DMS53 (cell line): ENCODE measurements at places on chromosomes 1 and 21.

- no peak for DNase-seq
Measured at GRCh38 chr21:45153358-45154318, 79.3 kb downstream of the ADARB1 start.

GRCh38 chr1:145988773-145989172, 7.6 kb downstream of the TXNIP start:
- peak; percentile 29 for DNase-seq

DNA sequence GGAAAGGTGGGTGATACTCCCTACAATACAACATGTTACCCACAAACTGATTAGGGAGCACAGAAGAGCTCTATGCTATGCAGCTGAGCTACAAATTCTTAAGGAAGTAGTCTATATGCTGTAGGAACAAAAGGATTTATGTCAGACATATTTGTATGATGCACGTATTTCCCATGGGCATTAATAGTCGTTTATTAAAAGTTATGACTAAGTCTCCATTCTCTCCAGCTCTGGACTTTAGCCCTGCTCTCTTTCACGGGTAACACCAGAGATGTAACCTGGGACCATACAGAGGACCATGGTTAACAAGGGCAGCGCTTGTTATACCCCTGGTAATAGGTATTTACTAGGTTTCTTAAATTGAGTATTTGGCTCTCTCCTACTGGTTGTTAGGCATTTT, 168.2 kb upstream of the C1orf105 start:
- DNase-seq = no peak

GRCh38 chr21:30104241-30104640, 62.4 kb downstream of the CLDN17 start:
- DNase-seq = no peak

DNA sequence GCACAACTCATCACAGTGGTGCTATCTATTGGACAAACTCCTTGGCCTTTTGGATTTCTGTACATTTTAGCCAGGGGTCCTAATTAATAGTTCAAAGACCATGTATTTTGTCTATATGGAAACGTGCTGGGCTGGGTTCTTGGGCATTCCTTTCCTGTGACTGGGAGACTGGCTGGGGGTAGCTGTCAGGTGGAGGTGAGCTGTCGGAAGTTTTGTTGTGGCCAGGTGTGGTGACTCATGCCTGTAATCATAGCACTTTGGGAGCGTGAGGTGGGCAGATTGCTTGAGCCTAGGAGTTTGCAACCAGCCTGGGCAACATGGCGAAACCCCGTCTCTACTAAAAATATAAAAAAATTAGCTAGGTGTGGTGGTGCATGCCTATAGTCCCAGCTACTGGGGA, 392.4 kb downstream of the RPS6KC1 start:
- DNase-seq = peak; percentile 53

GRCh38 chr1:35454176-35454575, 103.0 kb downstream of the KIAA0319L start:
- no peak for DNase-seq

GRCh38 chr1:204093421-204093717, 20.5 kb downstream of the SOX13 start:
- peak; percentile 98 for DNase-seq

GRCh38 chr1:35718492-35719336, at the start of gene C1orf216:
TSS of gene C1orf216 (minus strand) at chr1:35718884. CDS start at chr1:35716321, 2,563 bp downstream.
- DNase-seq = peak; percentile 78

GRCh38 chr1:160504651-160505050, 18.4 kb downstream of the SLAMF6 start:
- DNase-seq = no peak

DNA sequence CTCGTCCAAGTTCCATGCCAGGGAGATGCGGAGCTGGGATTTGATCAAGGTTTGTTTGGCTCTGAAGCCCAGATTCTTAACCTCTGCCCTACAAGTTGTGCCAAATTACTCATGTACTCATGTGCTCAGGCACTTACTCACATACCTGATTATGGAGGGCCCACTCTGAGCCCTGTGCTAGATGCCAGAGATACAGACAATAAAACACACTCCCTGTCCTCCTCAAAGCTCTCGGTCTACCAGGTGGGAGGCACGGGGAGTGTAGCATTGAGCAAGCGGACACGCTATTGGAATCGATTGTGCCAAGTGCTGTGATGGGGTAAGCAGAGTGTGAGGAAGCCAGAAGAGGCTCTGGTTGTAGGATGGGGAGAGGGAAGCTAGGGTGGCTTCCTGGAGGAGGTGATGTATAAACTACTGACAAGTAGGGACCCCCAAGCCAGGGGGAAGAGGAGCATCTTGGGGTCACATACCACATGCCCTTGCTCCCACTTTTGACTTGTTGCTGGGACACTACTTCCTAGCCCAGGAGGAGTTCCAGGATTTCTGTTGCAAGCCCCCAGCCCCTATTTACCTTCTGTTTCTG, 49.8 kb upstream of the IFNLR1 start:
- DNase-seq = no peak

GRCh38 chr21:25409978-25410377, 197.3 kb downstream of the MRPL39 start:
- no peak for DNase-seq

DNA sequence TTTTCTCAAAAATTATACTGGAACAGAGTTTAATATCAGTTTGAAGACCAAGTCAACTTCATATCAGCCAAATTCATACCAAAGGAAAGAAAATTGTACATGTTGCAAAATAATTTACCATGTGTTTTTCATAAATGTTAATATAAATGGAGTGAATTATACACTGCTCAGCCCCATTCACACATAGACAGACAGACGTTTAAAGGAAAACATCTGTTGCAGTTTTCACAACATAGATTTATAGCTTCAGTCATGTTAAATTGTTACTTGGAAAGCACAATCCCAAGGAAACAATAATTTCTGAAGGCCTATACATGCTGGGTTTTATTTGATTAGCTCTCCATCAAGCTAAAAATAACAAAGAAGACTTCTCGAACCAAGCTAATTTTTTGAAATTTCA, 27.8 kb upstream of the HYI start:
- DNase-seq = no peak

DNA sequence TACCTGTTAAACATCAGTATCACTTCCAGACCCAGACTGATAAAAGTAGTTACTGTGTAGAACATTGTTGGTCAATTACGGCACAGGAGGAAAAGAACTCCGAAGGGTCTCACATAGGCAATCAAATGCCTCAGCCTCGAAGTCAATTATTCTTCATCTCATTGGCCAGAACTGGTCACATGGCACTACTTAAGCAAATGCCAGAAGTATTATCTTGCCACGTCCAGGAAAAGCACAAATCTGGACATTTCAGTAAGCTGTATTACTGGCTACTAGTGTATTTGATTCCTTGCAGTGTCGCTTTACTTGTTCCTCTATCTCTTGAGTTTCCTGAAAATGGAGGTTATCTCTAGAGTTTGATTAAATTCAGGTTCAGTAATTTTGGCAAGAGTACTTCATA, 24.4 kb downstream of the DIO1 start:
- DNase-seq = no peak

GRCh38 chr1:8342325-8342724, 24.4 kb downstream of the SLC45A1 start:
- no peak for DNase-seq

DNA sequence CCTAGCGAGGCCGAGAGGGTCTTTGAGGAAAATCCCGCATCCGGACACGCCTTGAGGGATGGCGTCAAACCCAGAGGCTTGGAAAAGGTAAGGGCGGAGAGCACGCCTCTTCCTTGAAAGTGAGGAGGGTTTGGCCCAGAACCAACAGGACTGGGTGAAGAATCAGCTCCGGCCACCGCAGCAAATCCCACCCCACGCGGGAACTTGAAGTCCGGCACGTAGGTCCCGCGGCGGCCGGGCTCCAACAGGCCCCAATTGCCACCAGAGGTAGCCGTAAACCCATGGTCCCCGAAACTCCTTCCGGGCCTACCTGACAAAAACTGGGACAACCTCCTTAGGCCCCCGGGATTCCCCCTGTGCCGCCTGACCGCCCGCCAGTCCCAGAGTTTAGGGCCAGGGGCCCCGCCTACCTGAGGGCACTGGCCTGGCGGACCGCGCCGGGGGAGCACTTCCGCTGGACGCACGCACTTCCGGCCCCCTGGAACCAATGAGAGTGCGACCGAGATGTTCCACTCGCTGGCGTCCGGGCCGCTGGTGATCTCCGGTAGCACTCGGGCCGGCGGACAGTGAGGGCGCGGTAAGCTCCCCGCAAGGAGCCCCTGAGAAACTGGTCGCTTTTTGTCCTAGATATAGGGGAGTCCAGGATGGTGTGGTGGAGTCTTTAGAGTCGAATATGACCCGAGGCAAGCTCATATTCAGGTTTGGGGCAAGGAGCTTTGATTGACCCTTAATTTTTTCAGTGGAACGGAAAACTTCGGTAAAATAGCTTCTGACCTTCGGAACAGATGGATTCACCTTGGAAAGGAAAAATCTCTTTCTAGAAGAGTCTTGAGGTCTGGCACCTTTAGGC, at the start of the genes LZIC and NMNAT1:
Gene LZIC (minus strand): TSS at position 453 of the 850 bp plus-strand sequence. CDS start 6,772 bp downstream, outside the sequence.
Gene NMNAT1 (plus strand): TSS at position 537 of the 850 bp plus-strand sequence. CDS start 28,599 bp downstream, outside the sequence.
- DNase-seq = peak; percentile 97

GRCh38 chr1:39590546-39590945, 14.0 kb upstream of the PABPC4 start:
- no peak for DNase-seq

GRCh38 chr1:14810595-14811361, 212.3 kb downstream of the KAZN start:
- DNase-seq = no peak
